ENCODE measurements at places on chromosomes 5 and 9. TPM values are rescaled to one million over a fixed set of nuclear protein-coding genes. Genes with fewer than 3 reads are reported as not detected.

Gene FLT4
- polyA plus RNA-seq: not detected

DNA sequence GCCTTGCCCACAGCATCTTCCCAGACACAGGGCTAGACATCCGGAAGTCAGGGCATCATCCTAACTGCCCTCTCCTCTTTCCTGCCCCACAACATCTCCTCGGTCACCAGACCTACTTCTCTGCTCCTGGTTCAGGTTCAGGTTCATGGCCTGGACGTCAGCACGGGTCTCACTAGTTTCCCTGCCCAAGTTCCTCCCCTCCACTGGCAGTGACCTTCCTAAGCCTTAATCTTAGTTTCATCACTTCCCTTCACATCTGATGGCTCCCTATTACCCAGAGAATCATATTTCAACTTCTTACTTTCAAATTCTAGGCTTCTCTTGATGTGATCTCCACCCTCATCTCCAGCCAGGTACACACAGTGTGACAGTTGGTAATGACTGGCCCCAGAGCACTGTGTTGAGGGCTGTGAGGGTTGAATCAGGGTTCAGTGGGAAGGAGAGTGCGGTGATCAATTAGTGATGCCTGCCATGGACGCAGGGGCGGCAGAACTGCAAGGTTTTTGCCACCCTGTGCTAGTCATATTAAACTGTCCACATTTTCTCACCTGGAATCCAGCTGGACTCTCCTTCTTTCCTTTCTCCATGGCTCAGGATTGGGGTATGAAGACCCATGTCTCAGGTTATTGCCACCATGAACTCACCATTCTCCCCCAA, 34.3 kb upstream of the CRB2 start:
- H3K27me3 ChIP-seq: peaks cover 12% of the 10 kb centered on the region
- no peak overlapping the region for H3K27ac ChIP-seq
- H3K4me3 ChIP-seq: no peak overlapping the region

DNA sequence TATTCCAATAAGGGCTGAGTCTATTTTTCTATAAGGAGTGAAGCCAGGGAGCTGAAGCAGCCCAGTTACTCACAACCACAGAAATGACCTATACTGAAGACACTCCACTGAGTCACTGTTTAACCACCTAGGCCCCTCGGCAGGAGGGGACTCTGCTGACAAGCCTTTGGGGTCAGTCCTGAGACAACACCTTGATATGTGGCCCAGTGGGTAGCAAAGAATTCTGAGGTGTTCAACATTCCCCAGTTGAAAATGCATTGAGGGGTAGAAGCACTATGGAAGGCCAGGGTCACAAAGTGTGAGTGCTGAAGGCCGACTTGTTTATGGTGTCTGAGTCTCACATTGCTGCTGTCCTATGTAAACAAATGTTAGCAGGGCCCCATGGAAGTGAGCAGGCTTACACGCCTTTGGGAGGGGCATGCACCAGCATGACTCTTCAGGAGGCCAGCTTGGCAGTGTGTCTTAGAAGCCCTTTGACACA, 112.6 kb upstream of the NFIL3 start:
- no peak overlapping the region for H3K27ac ChIP-seq
- H3K4me1 ChIP-seq: peaks cover 8% of the 10 kb centered on the region
- no peak for DNase-seq

GRCh38 chr9:108270051-108270450, 585.7 kb downstream of the ACTL7B start:
- no peaks in the 10 kb centered on the region for H3K27me3 ChIP-seq
- no peaks in the 10 kb centered on the region for H3K4me1 ChIP-seq
- DNase-seq: no peak
- no peak overlapping the region for H3K27ac ChIP-seq

GRCh38 chr5:1877103-1878049, 5.3 kb downstream of the IRX4 start:
- H3K36me3 ChIP-seq: peaks cover 3% of the 10 kb centered on the region
- DNase-seq: no peak
- H3K4me3 ChIP-seq: no peak overlapping the region
- no peak overlapping the region for H3K27ac ChIP-seq

DNA sequence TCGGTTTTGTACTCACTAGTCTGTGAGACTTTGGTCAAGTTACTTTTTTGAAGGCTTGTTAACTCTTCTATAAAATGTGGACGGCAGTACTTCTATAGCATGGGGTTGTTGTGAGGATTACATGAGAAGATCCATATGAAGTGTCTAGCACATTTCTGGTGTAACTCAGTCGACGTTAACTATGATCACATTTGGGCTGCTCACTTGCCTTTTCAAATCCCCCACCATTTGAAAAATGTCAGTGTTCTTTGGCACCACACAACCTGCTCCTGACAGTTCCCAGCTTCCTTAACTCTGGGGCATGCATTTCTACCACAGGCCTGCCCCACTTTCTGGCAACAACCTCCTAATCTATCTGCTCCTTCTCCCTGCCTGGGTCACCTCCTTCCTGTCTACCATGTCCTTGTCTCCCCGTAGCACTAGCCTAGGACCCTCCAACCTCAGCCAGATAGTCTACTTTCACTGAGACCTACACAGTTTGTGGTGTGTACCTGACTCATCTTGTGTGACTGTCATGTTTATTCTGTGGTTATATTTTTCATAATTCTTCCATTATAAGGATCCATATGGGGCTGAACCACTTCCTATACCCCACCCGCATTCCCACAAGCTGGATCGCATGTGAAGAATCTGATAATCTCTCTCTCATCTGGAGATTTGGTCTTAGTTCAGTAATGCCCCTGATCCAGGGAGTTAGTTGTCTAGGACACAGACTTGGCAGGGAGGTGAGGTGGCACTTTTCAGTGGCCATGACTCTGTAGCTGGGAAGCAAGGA, 30.2 kb upstream of the BASP1 start:
- H3K4me3 ChIP-seq: no peak overlapping the region
- H3K27ac ChIP-seq: no peak overlapping the region
- no peak for DNase-seq
- H3K27me3 ChIP-seq: peaks cover 3% of the 10 kb centered on the region
- H3K4me1 ChIP-seq: no peaks in the 10 kb centered on the region

GRCh38 chr5:123813264-123813663, 301.3 kb downstream of the CSNK1G3 start:
- H3K4me3 ChIP-seq: no peak overlapping the region
- peaks cover 4% of the 10 kb centered on the region for H3K27me3 ChIP-seq
- H3K27ac ChIP-seq: no peak overlapping the region
- DNase-seq: no peak

DNA sequence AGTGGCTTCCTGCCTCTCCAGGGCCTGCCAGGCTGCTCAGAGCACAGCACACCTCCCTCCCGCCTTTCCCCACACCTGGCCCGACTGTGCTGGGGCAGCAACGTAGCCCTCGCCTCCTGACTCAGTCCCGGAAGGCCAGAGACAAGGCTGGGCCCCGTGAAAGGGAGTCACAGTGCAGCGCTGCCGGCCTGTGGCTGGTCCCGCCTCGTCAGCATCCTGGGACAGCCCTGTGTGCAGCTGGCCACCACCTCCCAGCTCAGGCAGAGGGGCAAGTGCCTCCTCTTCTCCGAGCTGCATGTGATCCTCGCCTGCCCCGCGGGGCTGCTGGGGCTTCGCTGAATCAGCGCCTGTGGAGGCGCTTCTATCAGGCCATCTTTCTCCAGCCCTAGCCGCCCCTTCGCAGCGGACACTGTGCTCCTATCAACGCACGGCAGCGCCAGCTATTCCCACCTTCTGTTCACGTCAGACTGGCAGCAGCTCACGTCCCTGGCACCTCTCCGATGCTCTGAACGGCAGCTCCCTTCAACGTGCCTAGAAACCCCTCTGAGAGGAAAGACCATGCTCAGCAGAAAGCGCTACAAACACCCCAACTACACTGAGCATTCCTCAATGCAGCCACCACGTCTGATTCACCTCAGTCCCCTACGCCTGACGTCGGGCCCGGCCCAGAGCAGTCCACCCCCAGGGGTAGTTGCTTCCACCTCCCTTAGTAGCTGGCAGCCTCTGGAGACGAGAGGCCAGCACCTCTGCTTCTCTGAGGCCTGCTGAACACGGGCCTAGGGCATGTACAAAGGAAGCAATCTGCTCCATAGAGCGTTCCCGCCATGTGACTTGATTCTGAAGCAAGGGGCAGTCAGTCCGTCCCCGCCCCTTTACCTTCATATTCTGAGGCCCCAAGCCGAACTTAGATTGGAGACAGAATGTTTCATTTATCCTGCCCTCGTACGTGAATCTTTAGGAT, 78.8 kb downstream of the GPR21 start:
- peak; percentile 1 for DNase-seq
- H3K27me3 ChIP-seq: peaks cover 6% of the 10 kb centered on the region
- no peak overlapping the region for H3K27ac ChIP-seq
- H3K4me3 ChIP-seq: no peak overlapping the region

Data from immature natural killer cell (primary cell).